ENCODE measurements at places on chromosomes 13 and 19.

GRCh38 chr19:30450100-30450499, 77.9 kb downstream of the ZNF536 start:
- no peak for DNase-seq

GRCh38 chr19:1715540-1715939, 37.8 kb upstream of the ONECUT3 start:
- DNase-seq = no peak

- no peak for DNase-seq
These were observed 2.4 kb downstream of the ELAVL3 start for GRCh38 chr19:11478167-11479089.

- no peak for DNase-seq
These were observed 412.5 kb upstream of the PCDH9 start for GRCh38 chr13:67642657-67643056.

GRCh38 chr13:67623630-67624029, 393.5 kb upstream of the PCDH9 start:
- no peak for DNase-seq

- no peak for DNase-seq
These were observed 7.2 kb downstream of the SLITRK5 start for GRCh38 chr13:87678372-87678752.

DNA sequence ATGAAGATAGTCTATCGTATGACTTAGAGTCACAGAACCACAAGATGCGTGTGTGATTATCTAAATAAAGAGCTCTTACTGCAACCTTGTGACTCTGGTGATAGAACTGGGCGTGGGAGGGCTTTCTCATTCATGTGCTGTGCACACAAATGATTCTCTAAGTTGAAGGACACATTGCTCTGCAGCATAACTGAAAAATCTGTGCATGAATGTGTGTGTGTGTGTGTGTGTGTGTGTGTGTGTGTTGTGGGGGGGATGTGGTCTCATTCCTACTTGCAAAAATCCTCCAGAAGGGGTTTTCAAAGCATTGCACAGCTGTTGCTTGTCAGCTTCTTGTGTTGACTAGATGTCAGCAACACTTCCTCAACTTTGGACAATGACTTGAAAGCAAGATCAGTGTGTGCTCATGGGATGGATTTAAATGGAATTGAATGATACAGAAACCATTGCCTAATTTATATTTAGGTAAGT, 22.4 kb downstream of the LRCH1 start:
- no peak for DNase-seq

Data from stimulated activated CD4-positive, alpha-beta T cell treated with anti-CD3 and anti-CD28 coated beads, Interleukin-15, amount 100 ng/mL, for 48 hours (primary cell).